BJ (cell line): ENCODE measurements at places on chromosomes 11 and 22. TPM values are rescaled to one million over a fixed set of nuclear protein-coding genes. Genes with fewer than 3 reads are reported as not detected.
A peak's percentile ranks its signal among the peaks of the same experiment; 100 is the strongest.

GRCh38 chr11:14644226-14645014, 816 bp downstream of the PDE3B start:
- DNase-seq = no peak

SORL1 gene
- 0.61 and 1.4 TPM in 2 replicates for polyA plus RNA-seq

GRCh38 chr11:63767565-63768236, 874 bp downstream of the ZFTA start:
- DNase-seq = peak; percentile 29

DNA sequence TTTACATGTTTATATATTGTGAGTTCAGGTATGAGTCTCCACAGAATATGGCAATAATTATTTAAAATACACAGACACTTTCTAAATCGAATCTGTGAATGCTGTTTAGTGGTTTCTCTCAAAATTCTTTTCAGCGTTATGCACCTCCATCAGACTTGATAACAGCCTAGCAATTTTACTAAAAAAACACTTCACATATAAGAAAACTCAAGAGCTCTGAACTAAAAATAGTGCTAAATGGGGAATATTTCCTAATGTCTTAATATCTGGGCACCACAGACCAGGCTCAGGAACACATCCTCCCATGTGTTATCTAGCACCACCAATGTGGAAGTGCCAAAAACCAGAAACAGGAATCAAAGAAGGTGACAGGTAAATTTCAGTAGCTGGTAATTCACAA, 47.9 kb downstream of the ARHGAP32 start:
- DNase-seq = no peak

SYCE3 gene
- not detected in 2 replicates for polyA plus RNA-seq
